ENCODE measurements at places on chromosomes 7 and 10.

- DNase-seq: no peak
Measured at GRCh38 chr7:136964347-136964746, 95.9 kb downstream of the CHRM2 start.

DNA sequence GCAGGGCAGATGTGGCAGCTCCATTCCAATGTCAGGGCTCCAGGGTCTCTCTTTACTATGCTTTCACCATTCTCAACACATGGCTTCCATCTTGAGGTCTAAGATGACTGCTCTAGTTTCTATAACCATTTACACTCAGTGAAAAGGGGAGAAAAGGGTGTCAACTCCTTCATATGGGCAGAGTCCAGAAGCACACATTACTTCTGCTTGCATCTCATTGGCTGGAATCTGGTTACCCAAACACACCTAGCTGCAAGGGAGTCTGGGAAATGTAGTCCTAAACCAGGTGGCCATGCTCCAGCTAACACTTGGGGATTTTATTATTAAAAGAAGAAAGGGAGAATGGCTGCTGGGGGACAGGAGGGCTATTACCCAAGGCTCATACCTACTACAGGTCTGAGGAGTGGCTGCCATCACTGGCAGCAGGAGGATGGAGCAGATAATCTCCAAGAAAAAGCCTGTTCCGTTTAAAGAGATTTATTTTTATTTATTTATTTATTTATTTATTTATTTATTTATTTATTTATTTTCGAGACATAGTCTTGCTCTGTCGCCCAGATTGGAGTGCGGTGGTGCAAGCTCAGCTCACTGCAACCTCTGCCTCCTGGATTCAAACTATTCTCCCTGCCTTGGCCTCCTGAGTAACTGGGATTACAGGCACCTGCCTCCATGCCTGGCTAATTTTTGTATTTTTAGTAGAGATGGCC is 29.1 kb upstream of the LBX1 start:
- no peak for DNase-seq

GRCh38 chr7:157464971-157465886 is 128.4 kb downstream of the DNAJB6 start:
- no peak for DNase-seq

- DNase-seq: no peak
Measured at GRCh38 chr10:126068322-126068721, 172.0 kb downstream of the FANK1 start.

DNA sequence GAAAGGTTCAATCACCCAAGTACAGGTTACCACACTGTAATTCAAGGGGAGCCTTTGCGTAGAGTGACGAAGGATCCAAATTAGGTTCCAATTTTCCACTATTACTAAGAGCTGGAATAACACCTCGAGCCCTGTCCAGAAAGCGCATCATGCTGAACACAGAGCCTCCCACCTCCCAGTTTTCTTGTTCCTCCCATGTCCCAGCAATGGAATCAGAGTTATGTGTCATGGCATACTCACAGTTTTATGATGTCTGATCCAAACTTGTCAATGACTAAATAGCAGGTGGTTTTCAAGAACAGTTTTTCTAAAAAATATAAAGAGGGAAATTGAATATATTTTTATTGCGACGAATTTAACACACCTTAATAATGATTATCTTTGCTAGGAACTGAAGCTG is 50.6 kb downstream of the AOAH start:
- DNase-seq: no peak

GRCh38 chr7:141304291-141304690 is 230.4 kb downstream of the TMEM178B start:
- DNase-seq: no peak

DNA sequence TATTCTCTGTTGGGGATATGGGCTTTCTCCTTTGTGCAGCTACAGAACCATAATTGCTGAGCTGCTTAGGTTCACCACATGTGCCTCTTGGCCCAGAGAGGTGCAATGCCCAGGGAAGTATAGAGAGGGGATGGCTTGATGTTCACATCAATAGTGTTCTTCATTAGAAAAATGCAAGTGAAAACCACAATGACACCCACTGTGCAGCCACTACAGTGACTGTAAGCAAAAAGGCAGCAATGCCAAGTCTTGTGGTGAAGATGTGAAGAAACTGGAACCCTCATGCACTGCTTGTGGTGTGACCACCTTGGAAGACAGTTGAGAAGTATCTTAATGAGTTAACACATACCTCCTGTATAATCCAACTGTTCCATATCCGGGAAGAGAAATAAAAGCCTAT is 318.9 kb upstream of the ZMIZ1 start:
- no peak for DNase-seq

Measured in stimulated activated CD4-positive, alpha-beta T cell treated with anti-CD3 and anti-CD28 coated beads, Interleukin-2, amount 100 ng/mL, for 4 hours (primary cell).